EL (cell line): ENCODE measurements at places on chromosomes 13 and 19.

GRCh38 chr13:69975496-69975895, 132.1 kb upstream of the ATXN8OS start:
- no peak for DNase-seq

GRCh38 chr13:77359171-77359570, 32.3 kb upstream of the MYCBP2 start:
- peak; percentile 5 for DNase-seq

- DNase-seq, result no peak
Measured at GRCh38 chr19:51654783-51655182, 8.2 kb upstream of the SIGLEC14 start.

GRCh38 chr13:80121038-80121437, 219.9 kb downstream of the SPRY2 start:
- DNase-seq, result no peak

DNA sequence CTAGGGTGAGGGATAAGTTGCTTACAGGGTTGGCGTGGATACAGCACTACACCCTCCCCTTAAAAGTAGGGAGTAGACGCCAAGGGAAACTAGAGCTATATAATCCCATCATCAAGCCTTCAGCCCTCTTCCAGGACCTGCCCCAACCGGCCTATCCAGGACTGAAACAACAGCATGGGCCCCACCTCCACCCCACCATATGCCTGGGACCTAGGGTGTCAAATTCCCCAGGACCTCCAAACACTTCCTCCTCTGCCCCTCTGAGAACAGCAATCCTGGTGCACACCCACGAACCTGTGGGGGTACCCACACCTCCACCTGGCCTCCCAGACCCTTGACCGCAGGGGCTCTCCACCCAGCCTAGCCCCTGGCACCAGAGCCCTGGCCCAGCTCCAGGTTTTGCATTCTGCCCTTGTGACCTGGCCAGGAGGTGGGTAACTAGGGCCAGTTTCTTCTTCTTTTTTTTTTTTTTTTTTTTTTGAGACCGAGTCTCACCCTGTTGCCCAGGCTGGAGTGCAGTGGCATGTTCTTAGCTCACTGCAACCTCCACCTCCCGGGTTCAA, 1.4 kb upstream of the CYP2F1 start:
- no peak for DNase-seq
